Panc1 (cell line): ENCODE measurements at places on chromosomes 6 and 20. TPM values are rescaled to one million over a fixed set of nuclear protein-coding genes. Genes with fewer than 3 reads are reported as not detected.

DNA sequence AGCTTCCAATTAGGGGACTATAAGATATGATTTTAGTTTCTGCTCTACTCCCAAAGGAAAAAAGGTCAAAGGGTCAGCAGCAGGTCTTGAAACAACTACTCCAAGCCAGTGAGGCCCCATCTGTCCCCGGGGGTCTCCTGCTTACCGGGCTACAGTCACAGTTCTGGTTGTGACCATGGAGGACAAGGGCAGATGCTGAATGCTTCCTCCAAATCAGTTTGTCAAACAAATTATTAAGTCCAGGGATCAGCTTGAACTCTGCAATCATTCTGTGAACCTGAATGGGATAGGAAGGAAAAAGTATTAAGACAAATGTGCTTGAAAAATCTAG lies 60.2 kb downstream of the MYH7B start:
- DNase-seq: no peak
- H3K4me1 ChIP-seq: no peaks in the 10 kb centered on the region

The FABP7 gene
- not detected for total RNA-seq

The BPIFB1 gene
- total RNA-seq: 0.10 TPM

The CD83 gene
- total RNA-seq: 5.3 TPM

The SLC17A3 gene
- not detected for total RNA-seq

The TMEM74B gene
- 1.1 TPM for total RNA-seq
